ENCODE measurements at places on chromosomes 7 and 10.

GRCh38 chr10:99631496-99631895 lies 11.3 kb upstream of the SLC25A28 start:
- DNase-seq = no peak

DNA sequence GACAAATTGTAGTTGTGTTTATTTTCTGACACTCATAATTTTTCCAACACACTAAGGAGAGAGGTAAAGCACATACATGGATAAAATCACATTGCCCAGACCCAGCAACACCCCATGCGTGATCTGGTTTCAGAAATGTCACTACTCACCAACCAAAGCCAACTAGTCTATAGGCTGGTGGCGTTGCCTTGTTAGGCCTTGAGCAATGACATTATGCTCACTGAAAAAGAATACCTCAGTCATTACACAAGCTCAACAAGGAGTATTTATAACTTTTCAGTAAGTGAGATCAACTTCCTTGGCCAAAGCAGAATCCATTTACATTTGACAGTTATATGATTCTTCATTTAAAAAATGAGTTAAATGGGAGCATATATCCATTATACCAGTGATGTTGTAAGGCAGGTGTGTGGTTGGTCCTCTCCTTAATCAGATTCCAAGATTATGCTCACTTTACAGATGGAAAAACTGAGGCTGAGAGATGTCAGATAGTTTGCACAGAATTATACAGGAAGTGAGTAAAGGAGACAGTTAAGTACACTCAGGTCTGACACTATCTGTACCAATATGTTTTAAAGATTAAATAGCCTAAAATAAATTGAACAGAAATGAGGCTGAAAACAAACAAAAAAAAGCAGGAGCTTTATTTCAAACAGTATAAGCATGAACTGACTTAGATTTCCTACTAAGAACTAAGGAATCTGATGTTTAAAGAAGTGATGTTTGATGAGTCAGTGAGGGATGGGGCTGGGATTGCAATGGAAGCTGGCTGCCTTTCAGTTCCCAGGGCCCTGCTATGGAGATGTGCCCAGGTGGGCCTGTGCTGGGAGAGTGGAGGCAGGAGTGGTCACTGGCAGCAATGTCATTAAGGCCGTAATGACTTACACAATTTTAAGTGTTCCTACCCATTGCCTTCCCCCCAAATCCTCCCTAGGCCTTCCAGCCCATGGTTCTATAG lies 118.3 kb downstream of the RAPGEF5 start:
- no peak for DNase-seq

- no peak for DNase-seq
Measured at GRCh38 chr7:50446542-50446960, 3.6 kb downstream of the FIGNL1 start.

DNA sequence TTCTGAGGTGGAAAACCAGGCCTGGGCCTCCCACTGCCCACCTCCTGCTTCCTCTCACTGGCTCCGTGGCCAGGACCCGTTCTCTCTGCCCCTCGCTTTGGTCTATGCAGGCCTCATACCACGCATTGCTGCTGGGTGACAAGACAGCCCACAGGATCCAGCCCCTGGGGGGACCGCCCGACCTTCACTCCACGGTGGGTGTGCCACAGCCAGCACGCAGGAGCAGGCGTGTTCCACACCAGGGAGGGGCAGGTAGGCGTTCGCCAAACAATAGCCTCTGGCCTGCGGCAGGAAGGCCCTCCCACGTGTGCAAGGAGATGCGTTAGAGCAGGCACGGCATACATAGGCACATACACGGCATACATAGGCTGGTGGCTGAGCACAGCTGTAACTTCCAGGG lies 233.4 kb downstream of the WDR37 start:
- no peak for DNase-seq

DNA sequence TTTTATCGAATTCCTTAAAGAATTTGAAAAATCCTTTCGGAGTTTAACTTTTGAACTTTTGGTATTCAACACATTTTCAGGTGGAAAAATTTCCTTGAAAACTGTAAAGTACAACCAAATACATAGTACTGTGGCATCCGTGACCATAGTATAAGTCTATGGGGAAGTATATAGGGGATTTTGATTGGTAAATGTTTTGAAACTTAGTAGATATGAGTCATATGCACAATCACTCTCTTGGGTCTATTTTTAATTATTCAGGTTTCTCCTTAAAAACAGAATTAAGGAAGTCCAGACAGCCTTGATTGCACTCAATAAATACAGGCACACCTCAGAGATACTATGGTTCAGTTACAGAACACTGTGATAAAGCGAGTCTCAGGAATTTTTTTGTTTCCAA lies 64.2 kb downstream of the AVL9 start:
- DNase-seq = no peak

DNA sequence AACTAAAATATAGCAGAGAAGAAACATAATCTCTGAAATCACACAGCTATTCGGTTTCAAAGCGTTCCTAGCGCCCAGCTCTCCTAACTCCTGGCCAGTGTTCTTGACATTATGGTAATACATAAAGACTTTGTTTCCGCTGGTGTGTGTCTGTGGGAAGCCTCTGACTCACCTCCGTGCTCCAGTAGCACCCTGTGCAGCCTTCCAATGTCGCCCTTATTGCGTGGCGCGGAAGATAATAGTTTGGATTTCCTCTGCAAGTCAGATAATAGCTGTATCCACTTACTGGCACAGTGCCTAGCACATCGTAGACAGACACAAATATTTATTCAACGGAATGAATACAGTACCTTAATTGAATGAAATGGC lies 570 bp downstream of the BMS1 start:
- no peak for DNase-seq

DNA sequence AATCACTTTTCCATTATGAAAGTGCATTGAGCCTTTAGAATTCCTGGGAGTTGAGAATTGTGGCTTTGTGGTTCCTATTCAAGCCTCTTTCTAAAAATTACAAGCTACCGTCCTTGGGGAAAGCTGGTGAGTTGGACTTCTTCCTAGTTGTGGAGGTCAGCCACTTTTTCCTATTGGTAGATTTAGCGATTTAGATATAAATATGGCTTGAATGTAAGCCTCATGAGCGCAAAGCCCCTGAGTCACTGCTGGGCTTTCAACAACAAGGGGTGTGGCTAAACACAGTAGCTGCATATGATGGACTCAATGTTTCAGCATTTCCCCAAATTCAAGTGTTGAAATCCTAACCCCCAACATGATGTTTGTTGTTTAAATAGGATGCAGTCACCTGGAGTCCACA lies 150.0 kb upstream of the IGFBP3 start:
- no peak for DNase-seq

GRCh38 chr7:31776616-31777015 lies 89.6 kb downstream of the PPP1R17 start:
- no peak for DNase-seq

DNA sequence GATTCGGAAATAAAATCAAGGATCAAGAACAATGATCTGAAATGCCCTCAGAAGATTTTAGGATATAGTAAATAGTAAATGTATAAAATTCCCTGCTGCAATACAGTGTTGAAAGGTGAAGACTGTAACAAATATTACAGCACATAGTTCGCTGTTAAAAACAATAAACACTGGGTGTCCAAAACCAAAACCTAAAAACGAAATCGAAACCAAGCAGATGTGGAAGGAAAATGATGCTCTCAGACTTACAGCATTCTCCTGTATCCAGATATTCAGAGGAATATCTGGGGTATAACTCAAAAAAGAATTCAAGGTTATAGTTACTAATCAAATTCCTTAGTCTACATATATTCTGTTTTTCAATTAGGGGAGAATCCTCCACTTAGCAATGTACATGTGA lies 708.1 kb upstream of the PCDH15 start:
- DNase-seq = no peak

DNA sequence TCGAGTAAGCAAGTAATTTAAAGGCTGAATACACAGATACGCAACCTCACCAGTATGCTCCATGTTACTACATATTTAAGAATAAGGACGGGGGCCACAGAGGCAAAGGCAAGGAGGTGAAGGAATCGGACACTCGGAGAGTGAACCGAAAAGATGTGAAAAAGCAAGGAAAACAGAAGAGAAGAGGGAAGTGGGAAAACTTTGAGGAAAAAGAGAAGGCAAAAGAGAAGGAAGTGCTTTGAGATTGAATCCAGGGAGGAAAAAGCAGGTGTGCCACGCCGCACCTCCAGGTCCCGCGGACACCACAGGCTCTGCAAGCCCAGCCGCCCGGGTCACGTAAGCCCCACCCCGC lies 367 bp upstream of the AVL9 start:
- no peak for DNase-seq

- no peak for DNase-seq
Measured at GRCh38 chr7:33554046-33554445, 351.3 kb upstream of the BMPER start.

- DNase-seq = no peak
Measured at GRCh38 chr10:82759050-82759449, 884.1 kb downstream of the NRG3 start.

- DNase-seq = no peak
Measured at GRCh38 chr7:46806856-46807255, 775.1 kb downstream of the TNS3 start.

DNA sequence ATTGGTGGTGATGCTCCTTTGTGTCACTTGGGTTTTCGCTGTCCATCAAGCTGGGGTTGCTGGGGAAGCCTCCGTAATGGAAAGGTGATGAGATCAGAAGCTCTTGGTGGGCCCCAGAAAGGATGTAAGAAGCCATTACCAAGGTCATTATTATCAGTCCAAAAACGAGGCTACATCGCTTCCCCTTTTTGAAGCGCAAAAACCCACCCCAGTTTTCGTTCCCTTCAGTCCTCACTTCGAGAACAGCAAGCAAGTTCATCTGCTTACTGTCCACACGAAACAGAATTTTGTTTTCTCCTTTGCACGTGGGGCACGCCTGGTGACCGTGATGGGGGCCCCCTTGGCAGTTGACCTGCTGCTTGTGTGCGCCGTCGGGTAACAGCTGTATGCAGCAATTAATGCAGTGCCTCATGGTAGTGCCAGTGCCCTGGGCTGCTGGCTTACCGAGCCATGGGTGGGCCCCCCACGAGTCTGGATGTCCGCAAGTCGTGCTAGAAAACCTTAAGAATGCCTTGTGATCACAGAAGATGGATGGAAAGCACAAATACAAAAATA lies 47.5 kb downstream of the CHST15 start:
- no peak for DNase-seq

DNA sequence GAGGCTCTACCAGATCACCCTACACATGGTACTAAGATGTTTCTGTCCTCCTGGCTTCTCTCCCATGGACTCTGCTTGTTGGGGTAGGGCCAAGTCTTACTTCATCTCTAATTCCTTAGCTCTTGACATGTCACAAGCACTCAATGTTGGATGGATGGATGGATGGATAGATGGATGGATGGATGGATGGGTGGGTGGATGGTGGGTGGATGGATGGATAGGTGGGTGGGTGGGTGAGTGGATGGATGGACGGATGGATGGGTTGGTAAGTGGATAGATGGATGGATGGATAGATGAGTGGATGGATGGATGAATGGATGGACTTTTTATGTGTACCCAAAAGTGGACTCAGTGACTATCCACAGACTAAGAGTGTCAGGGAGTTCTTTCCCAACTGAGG lies 28.5 kb downstream of the HSPA12A start:
- DNase-seq = no peak

GRCh38 chr7:1739593-1739992 lies 69.5 kb downstream of the ELFN1 start:
- DNase-seq = no peak

- DNase-seq = no peak
Measured at GRCh38 chr10:24255115-24255880, 46.4 kb downstream of the KIAA1217 start.

DNA sequence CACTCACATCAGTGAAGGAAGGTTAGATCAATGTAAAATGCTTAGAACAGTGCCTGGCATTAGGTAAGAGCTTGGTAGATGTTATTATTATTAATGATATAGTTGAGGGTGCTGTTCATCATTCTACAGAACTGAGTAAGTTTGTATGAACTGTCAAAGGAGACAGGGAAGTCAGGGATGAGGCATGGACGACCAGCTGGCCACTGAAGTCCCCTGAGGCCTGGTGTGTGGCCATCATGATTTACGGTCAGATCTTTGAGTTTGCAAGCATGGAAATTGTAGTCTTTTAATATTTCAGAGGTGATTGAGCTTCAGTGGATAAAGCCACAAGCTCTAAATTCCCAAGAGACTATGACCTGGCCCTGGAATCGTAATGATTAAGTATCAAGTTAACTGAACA lies 6.9 kb downstream of the ARMC3 start:
- no peak for DNase-seq

DNA sequence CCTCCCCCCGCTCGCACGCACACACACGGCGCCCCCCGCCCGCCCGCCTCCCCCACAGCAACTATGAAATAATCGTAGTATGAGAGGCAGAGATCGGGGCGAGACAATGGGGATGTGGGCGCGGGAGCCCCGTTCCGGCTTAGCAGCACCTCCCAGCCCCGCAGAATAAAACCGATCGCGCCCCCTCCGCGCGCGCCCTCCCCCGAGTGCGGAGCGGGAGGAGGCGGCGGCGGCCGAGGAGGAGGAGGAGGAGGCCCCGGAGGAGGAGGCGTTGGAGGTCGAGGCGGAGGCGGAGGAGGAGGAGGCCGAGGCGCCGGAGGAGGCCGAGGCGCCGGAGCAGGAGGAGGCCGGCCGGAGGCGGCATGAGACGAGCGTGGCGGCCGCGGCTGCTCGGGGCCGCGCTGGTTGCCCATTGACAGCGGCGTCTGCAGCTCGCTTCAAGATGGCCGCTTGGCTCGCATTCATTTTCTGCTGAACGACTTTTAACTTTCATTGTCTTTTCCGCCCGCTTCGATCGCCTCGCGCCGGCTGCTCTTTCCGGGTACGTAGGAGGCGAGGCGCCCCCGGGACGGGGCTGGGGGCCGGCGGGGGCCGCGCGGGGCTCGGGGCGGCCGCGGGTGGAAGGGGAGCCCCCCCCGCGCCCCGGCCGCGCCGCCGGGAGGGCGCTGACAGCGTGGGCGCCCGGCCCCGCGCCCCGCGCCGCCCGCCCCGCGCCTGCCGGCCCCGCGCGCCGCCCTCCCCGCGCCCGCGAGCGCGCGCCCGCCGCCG lies 441 bp downstream of the BMI1 start:
- DNase-seq = peak; percentile 49

GRCh38 chr10:129936266-129936922 lies 27.7 kb downstream of the EBF3 start:
- no peak for DNase-seq

DNA sequence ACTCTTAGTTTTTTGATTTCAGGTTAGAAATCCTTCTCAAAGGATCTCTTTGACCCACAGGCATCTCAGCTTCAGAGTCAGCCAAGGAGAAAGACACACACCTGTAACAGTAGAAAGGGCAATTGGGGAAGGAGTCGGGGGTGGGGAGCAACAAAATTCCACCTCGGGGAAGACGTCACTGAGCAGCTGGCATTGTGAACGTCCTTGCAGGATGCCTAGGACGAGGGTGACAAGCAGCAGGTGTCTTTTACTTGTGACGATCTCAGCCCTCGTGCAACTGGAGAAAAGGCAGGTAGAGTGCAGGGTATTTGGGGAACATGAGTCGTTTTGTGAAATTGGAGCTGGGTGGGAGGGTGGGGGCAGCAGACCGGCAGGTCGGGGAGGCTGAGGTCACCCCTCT lies 627.0 kb downstream of the ACTR3B start:
- no peak for DNase-seq

GRCh38 chr10:61869774-61870525 lies 31.5 kb upstream of the ARID5B start:
- no peak for DNase-seq

GRCh38 chr10:21517134-21518031 lies 8.1 kb downstream of the SKIDA1 start:
- no peak for DNase-seq
